Osteocyte (in vitro differentiated cells): ENCODE measurements at places on chromosomes 3 and 15.

- DNase-seq, result no peak
Measured at GRCh38 chr3:195365371-195365770, 77.4 kb downstream of the ACAP2 start.

DNA sequence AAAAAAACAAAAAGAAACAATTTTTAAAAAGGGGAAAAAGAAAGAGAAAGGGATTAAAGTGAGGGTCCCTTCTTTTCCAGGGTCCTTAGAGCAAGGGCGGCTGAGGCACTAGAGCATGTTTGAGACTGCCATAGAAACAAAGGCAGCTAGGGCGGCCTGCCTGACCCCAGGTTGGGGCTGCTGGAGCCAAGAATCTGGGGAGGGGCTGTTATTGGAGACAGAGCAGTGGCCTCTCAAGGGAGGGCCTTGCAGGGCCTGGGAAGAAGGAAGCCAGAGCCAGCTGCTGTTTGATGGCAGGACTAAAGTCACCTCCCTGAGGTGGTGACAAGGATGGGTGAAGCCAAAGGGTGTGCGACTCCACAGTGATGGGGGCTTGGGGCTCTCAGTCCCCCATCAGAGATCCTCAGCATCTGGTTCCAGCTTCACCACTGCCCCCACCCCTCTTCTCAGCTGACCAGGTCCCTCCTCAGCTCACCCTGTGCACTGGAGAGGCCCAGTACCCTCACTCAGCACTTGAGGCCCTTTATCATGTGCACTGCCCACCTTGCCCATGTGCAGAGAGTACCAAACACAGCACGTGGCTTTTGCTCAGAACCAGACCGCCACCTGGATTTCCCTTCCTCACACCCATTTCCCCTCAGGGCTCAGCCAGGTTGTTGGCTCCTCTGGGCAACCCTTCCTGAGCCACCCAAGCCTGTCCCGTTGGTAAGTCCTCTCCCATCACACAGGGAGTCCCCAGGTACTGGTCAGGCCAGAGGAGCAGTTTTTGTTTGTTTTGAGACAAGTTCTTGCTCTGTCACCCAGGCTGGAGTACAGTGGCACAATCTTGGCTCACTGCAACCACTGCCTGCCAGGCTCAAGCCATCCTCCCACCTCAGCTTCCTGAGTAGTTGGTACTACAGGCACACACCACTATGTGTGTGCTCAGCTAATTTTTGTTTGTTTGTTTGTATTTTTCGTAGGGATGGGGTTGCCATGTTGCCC lies 1.7 kb downstream of the TMEM89 start:
- DNase-seq, result no peak

DNA sequence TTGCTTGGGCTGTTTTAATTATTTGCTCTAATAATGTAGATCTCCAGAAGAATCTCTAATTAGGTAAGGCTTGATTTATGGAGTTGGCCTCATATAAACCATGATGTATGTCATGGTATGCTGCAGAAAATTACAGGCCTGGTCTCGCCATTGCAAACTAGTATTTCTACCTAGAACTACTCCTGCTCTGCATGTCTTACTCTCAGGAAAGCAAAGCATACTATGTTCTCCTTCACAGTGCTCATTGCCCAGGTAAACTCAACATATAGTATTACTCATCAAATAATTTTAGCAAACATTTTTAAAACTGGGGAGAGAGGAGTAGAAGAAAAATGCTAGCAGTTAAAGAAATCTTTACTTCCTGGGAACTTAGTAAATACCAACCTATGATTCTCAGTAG lies 90.7 kb downstream of the FILIP1L start:
- DNase-seq, result no peak

GRCh38 chr15:61822511-61822910 lies 237.7 kb downstream of the VPS13C start:
- DNase-seq, result no peak

DNA sequence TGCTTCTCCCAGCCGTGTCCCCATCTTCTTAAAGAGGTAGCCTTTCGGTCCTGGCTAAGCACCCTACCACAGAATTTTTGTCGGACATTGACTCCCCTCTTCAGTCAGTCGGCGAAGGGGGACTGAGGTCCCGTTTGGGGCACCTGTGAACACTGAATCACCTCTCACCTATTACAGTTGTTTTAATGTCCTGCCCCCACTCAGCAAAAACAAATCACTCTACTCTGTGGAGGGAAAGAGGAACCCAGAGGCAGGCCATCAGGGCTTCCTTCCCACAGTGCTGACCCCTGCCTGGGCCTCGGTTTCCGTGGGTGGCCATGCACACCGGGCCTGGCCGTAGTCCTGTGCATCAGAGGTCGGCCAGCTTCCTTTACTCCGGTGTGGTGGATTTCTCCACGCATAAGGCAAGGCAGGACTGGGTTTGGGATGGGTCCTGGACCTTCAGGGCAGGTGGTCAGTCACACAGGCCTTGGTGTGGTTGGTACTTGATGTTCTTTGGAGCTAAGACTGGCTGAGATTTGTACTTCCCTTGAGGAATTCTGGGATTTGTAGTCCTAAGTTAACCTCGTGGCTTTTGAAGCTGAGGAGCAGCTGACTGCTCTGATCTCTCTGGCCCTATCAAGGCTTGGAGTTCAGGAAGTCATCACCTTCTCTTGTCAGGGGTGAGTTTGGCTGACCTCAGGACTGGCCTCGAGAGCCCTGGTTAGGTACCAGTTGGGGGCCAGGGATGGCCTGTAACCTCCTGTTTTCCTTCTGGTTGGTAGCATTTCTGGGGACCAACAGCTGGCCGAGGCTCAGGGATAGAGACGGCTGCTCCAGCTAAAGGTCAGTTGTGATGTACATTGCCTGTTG lies 627 bp upstream of the FAM131A start:
- no peak for DNase-seq

DNA sequence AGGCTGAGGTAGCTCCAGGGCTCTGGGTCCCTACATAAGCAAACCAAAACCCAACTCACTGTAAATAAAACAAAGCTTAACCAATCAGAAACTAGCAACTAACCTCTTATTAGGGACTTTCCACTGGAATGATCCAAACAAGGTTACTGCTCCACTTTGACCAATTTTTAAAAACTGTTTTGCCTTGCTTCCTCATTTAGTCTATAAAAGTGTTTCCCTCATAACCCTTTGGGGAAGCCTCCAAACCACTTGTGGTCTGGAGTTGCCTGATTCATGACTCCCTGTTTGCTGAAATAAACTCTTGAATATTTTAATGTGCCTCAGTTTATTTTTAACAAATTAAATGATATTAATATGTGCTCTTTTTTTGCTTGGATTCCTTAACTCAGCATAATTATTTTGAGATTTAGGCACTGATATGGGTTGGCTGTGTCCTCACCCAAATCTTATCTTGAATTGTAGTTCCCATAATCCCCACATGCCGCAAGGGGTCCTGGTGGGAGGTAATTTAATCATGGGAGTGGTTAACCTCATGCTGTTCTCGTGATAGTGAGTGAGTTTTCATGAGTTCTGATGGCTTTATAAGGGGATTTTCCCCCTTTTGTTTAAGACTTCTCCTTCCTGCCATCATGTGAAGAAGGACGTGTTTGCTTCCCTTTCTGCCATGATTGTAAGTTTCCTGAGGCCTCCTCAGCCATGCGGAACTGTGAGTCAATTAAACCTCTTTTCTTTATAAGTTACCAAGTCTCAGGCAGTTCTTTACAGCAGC lies 90.6 kb downstream of the CD200R1L start:
- DNase-seq, result no peak
